AG08395 (cell line): ENCODE measurements at places on chromosomes 6 and 20.

DNA sequence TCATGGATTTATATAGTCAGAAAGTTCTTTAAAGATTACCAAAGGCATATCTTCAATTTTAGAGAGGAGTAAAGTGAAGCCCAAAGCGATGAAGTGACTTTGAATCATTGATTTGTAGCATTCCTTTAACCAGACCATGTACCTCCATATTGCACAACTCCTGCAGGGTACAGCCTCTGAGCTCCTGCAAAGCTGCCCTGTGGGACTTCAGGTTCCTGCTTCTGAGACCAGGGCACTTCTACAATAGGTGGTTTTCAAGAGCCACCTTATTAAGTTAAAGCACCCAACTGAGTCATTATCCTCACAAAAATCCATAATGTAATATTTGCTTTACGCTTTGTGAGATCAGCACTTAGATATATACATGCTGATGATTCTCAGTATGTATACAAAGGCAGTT is 270.7 kb upstream of the RGS17 start:
- no peak for DNase-seq

DNA sequence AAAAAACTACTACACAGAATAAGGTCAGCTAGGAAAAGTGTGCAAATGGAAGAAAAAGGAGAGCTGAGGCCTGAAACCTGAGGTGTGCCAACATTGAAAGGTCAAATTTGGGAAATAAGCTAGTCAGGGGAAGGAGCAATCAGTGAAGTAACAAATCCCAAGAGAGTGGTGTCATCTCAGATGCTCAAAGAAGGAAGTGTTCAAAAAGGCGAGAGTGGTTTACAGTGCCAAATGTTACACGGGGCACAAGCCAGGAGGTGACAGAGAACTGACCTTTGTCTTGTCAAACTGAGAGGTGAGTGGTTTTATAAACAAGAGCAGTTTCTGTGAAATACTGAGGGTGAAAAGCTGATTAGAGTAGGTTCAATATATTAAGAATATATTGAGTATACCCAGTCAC is 83.0 kb upstream of the TCF21 start:
- no peak for DNase-seq

DNA sequence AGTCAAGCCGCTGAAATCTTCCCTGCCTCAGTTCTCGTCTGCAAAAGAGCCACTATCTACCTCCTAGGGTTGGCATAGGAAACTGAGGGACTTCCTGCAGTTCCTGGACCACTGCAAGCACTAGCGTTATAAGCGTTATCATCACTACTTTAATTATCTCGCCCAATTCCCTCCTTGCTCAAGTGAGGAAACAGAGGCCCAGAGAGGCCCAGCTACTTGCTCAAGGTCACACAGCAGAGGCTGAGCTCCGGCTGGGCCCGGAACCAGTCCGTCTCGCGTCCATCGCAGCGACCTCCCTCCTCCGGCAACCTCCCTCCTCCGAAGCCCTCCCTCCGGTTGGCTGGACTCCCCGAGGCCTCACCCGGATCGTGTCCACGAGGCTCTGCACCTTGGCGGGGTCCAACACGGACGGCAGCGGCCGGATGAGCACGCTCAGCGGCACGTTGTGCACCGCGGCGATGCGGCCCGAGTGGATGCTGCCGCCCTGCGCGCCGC is 338 bp downstream of the SRXN1 start:
- no peak for DNase-seq

- peak; percentile 63 for DNase-seq
Observed at GRCh38 chr6:74044417-74045096, 348.6 kb downstream of the CD109 start.

DNA sequence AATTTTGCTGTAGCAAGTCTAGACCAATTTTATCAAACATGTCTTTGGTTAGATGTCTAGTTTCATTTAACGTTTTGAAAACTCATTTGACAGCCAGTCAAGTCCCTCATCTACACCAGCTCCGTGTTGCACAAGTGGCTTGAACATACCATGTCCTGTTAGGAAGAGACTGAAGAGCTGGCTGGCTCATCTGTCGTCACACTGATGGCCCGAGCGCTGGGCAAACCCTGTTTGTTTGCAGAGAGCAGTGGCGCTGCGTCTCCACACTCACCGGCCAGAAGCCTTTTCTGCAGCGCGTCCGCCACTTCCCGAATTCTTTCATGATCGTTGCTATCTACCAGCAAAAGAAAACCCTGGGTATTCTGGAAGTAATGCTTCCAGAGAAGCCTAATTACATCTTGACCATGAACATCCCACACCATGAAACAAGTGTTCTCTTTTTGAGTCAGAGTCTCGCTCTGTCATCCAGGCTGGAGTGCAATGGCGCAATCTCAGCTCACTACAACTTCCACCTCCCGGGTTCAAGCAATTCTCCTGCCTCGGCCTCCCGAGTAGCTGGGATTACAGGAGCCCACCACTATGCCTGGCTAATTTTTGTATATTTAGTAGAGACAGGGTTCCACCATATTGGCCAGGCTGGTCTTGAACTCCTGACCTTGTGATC is 10.7 kb upstream of the TCFL5 start:
- no peak for DNase-seq

- no peak for DNase-seq
Observed at GRCh38 chr6:46733341-46733801, 1.8 kb downstream of the PLA2G7 start.

DNA sequence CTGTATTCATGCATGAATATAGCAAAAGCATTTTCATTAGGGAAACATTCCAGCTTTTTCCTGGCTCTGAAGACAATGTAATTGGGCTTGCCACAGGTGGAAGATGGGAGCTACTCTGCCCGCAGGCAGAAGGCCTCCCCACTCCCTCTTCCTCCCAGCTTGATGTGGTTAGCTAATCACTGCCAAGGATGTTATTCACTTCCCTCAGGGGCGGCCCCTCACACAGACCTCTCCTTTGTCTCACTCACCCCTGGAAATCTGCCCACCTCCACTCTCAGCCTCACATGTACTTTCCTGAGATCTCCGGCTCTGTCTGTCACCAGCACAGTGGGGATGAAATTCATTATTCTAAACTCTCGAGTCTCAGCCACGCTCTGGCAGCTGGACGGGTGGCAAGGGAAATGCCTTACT is 100.7 kb downstream of the ANKRD60 start:
- DNase-seq = peak; percentile 77

DNA sequence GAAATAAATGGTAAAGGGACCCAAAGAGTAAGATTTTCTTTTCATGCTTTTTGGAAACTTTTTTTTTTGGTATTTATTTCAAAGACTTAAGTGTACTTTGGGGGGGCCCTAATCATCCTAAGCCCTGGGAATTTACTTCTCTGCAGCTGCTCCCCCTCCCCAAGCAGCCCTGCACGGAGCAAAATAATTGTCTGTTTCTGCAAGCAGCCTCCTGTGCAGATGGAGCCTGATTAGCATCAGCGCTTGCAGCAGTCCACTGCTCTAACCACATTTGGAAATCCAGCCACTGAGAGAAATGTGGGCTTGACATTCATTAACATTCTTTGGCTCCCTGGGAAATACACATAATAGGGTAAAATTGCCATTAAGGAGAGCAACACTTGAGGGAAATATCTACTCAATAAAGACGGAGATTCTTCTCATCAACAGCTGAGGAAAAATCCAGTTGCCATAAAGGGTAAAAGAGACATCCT is 309.2 kb upstream of the MAP3K7 start:
- DNase-seq = no peak

- no peak for DNase-seq
Observed at GRCh38 chr6:9784786-9785185, 630.1 kb downstream of the TFAP2A start.

GRCh38 chr6:157200611-157201010 is 122.7 kb downstream of the TMEM242 start:
- DNase-seq = no peak

DNA sequence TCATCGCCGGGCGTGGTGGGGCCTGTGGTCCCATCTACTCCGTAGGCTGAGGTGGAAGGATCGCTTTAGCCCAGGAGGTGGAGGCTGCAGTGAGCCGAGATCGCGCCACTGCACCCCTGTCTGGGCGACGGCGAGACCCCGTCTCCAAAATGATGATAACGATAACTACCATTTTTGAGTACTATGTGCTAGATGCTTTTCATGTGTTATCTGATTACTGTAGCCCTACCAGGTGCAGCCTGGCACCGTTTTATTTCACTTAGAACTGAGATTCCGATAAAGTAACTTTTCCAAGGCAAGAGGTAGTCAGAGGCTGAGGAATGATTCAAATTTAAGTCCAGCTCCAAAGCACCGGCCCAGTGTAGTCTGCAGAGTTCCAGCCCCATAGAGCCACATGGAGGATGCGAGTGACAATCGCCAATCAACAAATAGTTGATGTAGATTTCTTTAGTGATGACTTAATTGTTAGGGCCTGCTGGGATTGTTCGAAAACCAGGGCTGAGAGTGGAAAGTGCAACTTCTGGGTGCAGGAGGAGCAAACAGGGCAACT is 727 bp downstream of the ERMARD start:
- DNase-seq = no peak

- DNase-seq = no peak
Observed at GRCh38 chr6:7260291-7261031, 52.5 kb downstream of the SSR1 start.

DNA sequence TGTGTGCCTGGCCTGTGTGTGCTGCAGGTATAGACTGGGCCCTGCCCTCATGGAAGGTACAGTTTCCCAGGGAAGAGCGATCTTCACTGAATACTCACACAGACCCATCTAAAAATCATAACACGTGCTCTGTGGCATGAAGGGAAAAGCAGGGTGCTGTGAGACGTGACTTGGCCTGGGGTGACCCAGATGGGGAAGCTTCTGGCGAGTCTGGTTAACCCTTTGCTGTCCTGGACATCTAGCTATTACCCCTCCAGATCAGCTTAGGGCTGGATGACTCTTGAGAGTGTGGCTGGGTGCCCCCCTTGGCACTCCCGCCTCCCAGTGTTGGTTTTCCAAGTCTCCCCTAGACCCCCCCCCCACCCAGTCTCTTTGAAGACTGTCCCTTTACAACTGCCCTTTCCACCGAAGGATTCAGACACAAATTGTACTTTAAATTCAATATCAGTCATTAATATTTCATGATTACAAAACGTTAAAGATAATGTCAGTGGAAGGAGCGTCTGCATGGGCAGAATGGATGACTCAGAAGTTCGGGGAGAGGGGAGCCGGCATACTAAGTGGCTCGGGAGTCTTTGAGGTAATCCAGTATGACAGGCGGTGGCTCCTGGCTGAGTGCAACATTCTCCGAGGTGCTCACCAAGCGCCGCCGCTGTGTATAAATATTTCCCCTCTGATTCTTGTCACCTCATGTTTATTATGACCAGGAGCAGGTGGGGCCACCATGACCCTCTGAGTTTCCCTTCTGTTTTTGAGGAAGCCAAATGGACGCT is 77.3 kb downstream of the CD40 start:
- DNase-seq = no peak

- no peak for DNase-seq
Observed at GRCh38 chr6:169573883-169574282, 127.9 kb downstream of the WDR27 start.

DNA sequence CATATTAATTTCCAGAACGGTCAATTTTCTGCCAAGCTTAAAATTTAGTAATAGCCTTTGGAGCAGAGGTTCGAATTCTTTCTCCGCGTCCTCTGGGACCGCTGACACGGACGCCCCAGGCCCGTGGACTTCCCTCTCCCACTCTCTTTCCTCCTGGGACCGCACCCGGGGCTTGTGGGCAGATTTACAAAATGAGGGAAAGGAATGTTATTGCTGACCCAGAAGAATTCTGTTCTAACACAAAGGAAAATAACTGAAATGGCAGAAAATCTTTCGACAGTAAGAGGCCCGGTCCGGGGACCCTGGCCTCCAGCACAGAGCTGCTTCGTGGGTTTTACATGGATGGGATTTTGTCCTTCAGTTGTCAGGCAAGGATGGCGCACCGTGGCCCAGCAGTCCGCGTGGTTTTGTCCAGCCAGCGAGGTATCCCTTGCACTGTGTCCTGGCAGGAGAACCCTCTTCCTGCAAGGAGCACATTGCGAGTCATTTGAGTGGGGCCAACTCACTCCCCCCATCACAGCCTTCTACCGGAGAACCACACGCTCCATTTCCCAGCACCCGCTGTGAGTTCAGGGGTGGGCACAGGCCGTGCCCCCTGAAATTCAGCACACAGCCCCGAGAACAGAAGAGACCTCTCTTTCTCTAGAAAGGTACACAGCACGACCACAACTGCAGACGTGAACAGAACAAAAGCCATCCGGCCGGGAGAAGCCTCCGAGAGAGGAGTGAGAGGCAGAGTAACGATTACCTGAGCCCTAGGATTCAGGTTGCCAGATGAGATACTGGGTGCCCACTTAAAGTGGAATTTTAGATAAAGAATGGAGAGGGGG is 106.0 kb upstream of the AFDN start:
- no peak for DNase-seq

DNA sequence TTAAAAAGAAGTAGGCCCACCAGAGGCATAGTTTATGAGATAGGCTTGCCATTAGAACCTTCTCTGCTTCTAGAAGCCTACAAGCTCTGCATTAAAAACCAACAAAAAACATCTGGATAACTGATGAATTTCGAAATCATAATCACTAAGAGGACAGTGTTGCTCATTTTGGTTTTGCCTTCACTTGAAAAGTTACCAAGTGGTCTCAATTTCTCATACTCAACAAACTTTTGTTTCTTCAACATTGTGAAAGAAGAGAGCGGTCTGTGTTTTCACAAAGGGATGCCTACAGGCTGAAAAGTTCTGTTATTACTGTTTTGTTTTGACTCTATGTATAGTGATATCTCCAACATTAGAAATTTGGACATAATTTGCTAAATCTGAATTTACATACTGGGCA is 98.9 kb downstream of the PDSS2 start:
- no peak for DNase-seq

GRCh38 chr6:107735906-107736635 is 88.0 kb downstream of the SCML4 start:
- no peak for DNase-seq

DNA sequence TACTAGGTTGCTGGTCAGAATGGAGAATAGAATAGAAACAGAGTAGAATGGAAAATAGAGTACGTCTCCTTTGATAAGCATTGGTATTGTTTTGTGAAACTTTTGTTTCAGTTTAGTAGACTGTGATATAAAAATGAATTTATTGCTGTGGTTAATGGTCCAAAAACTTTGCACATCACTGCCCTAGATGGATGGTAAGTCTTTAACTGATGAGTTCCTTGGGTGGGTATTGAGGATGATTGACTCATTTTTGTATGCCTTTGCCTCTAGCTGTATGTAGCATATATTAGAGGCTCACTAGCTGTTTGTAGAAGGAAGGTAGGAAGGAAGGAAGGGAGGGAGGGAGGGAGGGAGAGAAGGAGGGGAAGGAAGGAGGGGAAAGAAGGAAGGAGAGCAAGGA is 48.3 kb downstream of the ZDHHC14 start:
- DNase-seq = no peak

- no peak for DNase-seq
Observed at GRCh38 chr20:38091441-38092216, 58.1 kb downstream of the RPRD1B start.
